Fibroblast of skin of back (primary cell): ENCODE measurements at places on chromosomes 3 and 15.

GRCh38 chr3:170437176-170437575 lies 18.5 kb downstream of the CLDN11 start:
- DNase-seq, result no peak

DNA sequence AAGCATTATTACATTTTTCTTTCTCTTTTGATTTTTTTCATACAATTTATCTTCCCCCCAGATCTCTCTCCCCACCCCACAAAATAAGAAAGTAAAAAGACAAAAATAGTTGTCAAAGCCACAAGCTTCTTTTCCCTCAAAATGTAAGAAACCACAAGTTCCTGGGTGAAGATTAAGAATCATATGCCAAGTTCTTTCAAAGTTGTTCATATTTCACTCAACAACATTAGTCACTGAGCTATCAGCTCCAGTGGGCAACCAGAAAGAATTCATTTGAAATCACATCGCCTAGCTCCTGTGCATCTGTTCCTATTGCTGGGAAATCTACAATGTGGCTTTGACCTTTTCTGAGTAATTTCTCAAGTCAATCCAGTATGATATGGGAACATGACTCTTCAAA lies 681.6 kb upstream of the ARPP21 start:
- DNase-seq, result peak; percentile 71

DNA sequence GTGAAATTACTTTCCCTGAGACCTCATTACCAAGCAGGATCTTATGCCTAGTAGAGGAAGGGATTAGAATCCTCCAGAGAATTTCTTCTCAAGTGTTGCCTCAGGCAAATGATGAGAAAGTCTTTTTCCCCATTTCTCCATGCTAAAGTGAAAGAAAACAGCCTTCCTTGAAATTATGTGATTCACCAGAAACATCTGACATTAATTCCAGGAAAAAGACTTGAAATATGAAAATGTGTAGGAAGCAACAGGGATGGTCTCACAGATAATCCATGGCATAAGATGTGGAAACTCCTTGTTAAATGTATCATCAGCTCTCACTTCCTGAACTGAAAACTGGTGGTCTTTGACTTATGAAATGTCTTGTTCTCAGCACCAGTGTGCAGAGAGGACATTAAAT lies 17.9 kb upstream of the ABI3BP start:
- DNase-seq, result peak; percentile 68

DNA sequence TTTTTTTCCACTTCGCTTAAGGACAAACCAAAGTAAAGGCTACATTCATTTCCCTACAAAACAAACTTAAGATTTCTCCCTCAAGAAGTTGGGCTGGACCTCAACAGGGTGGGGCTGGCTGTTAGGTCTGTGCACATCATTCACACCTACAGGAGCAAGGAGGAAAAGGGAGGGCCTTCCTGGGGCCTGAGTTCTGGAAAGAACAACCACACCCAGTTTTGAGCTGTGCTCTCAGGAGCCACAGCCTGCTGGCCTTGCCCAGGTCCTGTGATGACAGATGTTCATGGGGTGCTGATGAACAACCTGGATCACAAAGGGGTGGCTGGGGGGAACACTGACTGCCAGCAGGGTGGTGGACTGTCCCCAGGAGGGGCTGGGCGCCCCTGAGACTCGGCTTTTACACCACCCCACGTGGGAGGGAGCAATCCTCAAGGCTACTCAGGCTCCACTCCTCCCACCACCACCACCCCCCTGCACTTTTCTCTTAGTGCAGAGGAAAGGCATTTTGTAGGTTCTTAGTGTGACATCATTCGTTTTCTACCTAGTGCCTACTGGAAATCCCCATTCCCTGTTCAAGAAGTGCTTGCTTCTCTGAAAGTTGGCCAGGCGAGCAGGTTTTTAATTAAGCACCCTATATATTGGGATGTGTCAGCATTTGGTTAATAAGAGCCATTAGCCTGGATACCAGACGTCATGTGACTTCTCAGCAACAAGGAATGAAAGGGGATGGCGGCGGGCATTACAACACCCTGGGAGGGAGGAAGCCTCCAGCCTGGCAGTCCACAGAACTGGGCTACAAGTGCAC lies 35.7 kb downstream of the CCNB2 start:
- no peak for DNase-seq

DNA sequence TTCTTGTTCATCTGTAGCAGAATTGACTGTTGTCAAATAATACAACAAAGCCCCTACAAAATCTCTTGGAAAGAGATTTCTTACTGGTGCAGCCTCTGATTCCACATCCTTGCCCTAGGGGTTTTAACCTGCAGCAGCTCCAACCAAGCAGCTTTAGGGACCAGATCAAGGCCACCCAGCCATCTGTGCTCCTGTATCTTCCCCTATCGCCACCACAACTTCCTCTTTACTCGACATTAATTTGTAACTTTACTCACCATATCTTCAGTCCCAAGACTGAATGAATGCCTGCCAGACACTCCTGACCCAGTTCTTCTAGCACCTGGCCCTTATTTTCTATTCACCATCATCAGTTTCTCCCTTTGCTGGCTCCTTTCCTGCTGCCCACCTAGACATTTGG lies 156.6 kb upstream of the IL12A start:
- no peak for DNase-seq

GRCh38 chr3:71134521-71134920 lies 449.0 kb downstream of the FOXP1 start:
- DNase-seq, result no peak

DNA sequence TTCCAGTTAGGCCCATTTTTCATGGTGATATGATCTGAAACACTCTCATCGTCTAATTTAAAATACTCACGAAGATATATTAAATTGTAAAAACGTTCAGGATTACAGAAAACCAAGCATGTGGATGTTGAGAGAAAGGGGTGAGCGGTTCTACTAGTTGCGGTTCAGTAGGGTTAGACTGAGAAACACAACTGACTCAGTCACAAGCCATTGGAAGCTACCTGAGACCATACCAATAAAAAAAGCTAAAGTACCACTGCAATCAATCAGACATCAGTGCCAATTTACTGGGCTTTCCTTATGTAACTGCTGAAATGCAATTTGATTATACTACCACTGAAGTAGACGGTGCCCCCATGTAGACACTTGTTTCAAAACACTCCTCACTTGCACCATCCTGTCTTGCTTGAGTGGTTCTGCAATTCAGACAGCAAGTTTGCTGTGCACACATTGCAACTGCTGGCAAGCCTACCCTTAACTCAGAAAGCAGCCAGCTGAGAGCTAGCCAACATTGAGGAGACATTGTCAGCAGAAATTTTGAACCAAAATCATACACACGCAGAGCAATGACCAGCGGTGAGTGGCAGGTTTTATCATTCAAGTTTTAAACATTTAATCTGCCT lies 368.7 kb upstream of the ARHGEF26 start:
- no peak for DNase-seq

- no peak for DNase-seq
Observed at GRCh38 chr3:58537412-58538301, 667 bp upstream of the ACOX2 start.

DNA sequence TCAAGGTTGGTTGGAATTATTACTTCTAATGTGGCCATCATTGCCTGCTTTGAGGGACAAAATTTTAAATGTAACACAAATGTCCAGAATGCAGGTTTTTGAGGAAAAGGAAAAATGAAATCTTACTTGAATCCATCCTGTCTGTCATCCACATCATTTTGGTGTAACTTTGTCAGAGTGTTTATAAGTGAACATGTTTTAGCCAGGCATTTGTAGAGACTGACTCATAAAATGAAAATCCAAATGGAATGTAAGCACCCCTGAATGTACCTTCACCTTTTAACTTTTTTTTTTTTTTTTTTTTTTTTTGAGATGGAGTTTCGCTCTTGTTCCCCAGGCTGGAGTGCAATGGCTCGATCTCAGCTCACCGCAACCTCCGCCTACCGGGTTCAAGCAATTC lies 141.8 kb upstream of the BNIP2 start:
- DNase-seq, result no peak

- peak; percentile 44 for DNase-seq
Observed at GRCh38 chr15:72800833-72801481, 17.4 kb upstream of the ADPGK start.

- DNase-seq, result no peak
Observed at GRCh38 chr15:51849860-51850259, 20.4 kb downstream of the TMOD3 start.

- DNase-seq, result no peak
Observed at GRCh38 chr15:101055411-101055810, 136.3 kb downstream of the LRRK1 start.

DNA sequence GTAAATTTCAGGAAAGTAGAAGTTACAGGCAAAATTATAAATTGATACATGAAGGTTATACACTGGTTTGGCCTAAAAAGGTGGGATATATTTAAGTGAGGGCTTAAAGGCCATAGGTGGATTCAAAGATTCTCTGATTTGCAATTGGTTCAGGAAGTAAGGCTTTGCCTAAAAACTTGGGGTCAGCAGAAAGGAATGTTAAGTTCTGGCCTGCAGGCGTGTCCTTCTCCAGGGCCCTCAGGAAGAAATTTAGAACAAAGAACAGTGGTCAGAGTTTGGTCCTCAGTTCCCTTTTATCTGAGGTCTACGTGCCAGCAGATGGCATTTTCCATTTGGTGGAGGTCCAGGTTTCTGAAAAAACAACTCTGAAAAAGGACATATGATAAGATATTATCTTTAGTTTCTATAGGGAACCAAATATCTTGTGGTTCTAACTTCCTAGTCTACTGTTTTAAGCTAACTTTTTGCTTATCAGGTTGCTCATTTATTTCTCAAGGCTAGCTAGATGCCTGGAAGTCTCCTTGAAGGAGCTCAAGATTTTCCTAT lies 40.5 kb downstream of the SCN11A start:
- DNase-seq, result no peak

GRCh38 chr3:132786890-132787289 lies 64.7 kb upstream of the NPHP3 start:
- no peak for DNase-seq

DNA sequence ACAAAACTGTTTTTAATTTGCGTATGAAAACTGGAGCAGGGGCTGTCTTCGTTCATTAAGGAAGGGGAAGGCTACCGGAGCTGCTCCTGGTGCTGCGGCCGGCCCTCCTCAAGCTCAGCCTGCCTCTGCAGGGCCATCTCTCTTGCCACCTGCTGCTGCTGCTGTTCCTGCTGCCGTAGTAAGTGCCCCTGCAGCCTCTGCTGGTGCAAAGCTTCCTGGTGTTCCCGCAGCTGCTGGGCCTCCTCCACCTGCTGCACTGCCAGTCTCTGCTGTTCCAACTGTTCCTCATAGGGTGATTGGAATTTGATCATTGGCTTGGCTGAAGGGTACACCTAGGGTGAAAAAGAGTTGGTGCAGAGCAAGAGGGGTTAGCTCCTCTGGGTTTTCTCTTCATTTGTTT lies 66.0 kb downstream of the GOLIM4 start:
- no peak for DNase-seq

DNA sequence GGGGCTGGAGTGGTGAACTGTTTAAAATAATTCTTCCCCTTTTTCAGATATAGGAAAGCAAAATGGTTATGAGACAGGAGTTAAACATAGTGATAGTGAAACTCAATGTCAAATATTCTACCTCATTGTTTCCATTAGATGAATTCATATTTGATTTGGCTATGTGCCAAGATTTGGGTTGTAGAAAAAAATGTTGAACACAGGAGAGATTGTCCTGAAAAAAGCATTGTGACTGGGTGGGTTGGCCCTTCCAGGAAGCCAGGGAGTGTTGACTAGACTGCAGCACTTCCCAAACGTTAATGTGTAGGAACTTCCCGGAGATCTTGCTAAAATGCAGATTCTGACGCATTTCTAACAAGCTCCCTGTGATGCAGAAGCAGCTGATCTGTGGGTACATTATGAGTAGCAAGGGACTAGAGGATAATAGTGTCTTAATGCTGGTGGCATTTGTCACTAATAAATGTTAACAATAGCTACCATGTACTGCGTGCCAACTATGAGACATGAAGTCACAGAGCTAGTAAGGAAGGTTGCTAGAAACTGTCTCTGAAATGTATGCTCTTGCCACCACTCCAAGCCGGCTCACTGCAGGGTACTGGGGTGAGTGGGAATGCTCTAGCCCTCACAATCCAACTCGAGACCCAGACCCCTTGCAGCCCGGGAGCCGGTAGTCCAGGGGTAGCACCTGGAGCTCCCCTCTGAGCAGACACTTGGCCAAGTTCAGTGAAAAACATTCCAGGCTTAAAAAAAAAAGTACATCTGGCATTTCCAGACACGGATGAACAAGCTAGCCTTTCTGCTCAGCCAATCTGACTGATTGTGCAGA lies 120.6 kb downstream of the CD47 start:
- DNase-seq, result peak; percentile 72

- no peak for DNase-seq
Observed at GRCh38 chr3:12229896-12230295, 59.0 kb upstream of the PPARG start.

DNA sequence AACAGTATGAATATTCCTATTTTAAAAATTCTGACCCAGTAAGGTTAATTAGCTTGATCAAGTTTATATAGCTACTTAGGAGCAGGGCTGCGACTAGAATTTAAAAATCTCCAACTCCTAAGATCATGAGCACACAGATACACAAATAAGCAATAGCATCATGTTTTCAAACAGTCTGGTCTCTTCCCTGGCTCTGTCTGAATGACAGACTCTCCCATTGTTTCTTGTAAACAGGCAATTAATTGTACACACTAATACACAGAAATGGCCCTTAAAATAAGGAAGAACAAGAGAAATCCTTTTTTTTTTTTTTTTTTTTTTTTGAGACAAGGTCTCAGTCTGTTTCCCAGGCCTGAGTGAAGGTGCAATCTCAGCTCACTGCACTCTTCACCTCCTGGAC lies 1064.4 kb upstream of the CFAP20DC start:
- DNase-seq, result no peak

GRCh38 chr3:170418422-170419398 lies at the start of gene CLDN11:
CLDN11 (plus strand) TSS chr3:170418868; CDS start chr3:170419067, 199 bp downstream.
- peak; percentile 37 for DNase-seq

DNA sequence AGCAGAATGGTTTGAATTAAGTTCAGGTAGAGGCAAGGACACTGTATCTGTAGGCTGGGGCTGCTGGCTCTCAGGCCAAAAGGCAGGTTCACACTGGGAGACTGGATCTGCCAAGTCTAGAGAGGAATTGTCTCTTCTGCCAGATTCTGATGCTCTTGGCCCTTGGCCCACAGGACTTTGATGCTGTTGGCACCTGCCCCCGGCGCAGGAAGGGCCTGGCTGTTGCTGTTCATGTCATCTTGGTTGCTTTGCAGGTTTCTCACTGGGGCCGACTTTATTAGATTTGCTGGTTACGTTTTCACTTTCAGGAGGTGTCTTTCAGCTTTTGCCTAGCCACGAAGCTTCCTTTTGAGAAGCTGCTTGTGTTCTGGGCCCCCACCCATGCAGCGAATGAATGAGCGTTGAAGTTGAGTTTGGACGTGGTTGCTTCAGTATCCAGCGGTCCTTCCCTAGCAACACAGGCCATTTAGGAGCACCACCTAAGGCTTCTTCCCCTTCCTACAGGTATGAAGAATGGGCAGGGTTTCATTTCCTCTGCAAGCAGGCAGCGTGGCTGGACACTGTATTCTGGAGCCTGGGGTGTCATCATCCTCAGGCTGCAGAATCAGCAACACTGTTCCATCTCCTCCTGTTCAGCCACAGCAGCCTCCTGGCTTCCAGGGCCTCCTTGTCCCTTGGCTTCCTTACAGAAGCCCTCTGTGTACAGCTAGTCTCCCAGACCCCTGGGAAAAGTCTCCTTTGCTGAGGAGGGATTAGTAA lies 65.6 kb upstream of the PRR23C start:
- no peak for DNase-seq

GRCh38 chr15:78907577-78907976 lies 34.9 kb downstream of the MORF4L1 start:
- no peak for DNase-seq
